ENCODE measurements at places on chromosomes 1 and 21.

- DNase-seq, result no peak
Measured at GRCh38 chr21:37568415-37568814, 201.8 kb downstream of the DYRK1A start.

DNA sequence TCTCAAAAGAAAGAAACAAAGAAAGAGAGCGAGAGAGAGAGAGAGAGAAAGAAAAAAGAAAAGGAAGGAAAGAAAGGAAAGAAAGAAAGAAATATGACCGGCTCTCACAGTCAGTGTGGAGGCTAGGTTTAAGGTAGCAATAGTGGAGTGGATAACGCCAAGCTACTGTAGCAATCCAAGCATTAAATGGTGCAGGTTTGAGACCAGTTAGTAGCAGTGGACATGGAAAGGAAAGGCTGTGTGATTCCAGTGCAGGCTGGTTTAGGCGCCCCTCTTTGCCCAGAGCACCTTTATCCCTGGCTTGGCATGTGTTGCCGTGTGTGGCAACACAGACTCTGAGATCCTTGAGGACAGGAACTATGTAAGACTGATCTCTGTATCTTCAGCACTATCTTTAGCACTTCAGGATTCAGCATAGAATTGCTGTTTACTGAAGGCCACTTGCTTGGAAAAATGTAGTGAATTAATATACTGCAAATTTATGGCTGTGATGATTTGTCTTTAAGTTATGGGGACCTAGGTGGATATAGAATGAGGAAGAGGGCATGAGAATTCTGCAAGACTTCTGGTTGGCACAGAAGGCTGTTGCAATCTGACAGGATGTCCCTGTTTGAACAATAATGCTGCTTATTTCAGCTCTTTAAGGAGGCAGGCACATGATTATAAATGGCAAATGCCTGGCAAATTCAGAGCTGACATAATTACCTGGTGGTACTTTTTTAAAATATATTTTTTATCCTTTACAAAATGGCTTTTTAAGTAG, 10.8 kb upstream of the OSBPL9 start:
- no peak for DNase-seq

DNA sequence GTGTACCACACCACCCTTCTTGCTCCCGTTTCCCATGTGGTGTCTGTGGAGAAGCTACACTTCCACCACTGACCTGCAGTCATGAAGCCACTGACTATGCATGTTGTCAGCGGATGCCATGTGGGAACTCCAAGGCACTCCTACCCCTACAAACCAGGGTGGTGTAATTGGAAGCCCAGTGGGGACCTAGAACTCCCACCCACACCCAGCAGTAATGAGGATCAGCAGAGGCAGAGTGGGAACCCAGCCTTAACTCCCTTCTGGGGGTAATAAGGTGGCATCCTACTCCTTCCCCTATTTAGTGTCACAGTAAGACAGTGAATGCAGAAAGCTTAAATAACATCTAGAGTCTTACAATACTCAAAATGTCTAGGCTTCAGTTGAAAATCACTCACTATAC, 78.4 kb downstream of the SPATA46 start:
- no peak for DNase-seq

DNA sequence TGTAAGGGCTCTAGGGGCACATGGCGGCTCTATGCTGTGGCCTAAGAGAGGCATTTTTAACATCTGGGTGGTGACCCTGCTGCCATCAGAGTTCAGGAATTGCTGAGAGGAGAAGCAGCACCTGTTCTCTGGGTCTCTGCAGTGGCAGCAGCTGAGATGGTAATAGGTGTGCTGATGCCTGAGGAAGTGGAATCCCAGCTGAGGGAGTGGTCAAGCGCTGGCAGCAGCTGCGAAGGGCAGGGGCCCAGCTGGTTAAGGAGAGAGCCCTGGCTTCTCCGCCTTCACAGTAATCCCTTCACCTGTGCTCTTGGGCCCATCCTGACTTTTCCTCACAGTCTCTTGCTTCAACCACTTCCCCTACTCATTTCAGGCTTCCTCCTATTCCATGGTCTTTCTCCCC, 39.8 kb downstream of the GJA5 start:
- no peak for DNase-seq

DNA sequence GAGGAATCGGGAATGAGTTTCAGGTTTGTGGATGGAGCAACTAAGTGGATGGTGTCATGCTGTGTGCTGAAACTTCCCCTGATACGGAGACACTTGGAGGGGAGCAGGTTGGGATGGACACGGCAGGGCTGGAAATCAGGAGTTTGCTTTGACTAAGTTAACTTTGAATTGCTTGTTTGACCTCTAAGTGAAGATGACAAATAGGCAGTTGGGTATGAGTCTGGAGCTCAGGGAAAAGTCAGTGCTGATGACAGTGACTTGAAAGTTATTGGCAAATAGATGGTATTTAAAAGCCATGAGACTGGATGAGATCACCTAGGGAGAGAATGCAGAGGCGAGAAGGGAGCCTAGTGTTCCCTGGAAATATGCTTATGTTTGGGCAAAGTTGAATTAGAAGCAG, 12.8 kb upstream of the ZSCAN20 start:
- no peak for DNase-seq

- no peak for DNase-seq
Measured at GRCh38 chr1:108050911-108051629, 86.1 kb upstream of the VAV3 start.

DNA sequence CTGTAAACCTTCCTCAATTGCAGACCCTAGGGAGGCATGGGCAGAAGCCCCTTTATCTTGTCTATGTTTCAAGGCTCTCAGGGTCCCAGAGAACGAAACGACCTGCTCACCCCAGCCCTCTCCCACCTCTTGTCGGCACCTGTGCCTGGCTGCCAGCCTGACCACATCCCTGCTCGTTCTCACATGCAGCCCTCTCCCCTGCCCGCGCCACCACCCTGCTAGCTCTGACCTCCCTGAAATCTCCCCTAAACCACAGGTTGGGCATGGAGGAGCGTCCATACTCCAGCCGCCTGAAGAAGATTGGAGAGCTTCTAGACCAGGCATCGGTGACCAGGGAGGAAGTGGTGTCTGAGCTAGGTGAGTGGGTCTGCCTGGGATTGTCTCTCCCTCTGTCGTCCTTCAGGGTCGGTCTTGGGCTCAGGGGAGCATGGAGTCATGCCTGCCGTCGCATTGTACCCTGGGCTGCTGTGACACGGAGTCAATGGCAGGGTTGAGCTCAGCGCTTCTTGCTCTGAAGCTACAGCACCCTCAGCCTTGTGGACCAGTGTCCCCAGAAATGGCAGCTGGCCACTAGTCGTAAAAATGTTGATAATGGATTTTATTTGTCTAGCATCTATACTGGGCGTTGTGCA, 3.6 kb downstream of the ADPRS start:
- DNase-seq, result no peak

GRCh38 chr21:25709684-25710265, 24.9 kb downstream of the ATP5PF start:
- DNase-seq, result no peak

GRCh38 chr1:56397409-56397808, 182.0 kb downstream of the PLPP3 start:
- DNase-seq, result no peak

DNA sequence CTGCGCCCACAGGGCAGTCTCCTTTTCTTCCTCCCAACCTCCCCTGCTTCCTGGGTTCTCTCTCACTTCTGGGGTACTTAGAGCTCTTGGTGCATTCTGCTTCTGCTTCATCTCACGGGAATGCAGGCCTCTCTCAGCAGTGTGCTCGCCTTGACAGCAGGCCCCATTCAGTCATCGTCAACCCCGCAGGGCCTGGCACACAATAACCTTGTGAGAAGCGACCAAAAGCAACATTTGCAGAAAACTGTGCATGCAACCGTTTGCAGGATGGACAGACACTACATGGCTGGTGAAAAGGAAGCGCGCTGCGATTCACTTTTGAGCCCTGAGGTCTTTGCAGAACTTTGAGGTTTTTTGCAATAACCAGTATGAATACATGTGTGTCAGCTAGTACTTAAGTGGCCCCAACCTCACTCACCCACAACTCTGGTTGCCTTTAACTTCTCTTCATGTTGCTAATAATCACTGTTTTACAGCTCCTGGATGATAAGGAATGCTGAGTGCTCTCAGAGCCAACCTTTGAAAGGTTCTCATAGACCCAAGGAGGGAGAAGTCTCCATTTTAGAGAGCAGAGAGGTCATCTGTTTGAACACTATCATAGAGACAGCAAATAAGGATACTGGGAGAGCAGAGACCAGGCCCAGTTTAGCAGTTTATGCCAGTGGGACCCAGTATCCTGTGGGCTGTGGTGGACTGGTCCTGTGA, 2.5 kb upstream of the CD160 start:
- DNase-seq, result no peak

DNA sequence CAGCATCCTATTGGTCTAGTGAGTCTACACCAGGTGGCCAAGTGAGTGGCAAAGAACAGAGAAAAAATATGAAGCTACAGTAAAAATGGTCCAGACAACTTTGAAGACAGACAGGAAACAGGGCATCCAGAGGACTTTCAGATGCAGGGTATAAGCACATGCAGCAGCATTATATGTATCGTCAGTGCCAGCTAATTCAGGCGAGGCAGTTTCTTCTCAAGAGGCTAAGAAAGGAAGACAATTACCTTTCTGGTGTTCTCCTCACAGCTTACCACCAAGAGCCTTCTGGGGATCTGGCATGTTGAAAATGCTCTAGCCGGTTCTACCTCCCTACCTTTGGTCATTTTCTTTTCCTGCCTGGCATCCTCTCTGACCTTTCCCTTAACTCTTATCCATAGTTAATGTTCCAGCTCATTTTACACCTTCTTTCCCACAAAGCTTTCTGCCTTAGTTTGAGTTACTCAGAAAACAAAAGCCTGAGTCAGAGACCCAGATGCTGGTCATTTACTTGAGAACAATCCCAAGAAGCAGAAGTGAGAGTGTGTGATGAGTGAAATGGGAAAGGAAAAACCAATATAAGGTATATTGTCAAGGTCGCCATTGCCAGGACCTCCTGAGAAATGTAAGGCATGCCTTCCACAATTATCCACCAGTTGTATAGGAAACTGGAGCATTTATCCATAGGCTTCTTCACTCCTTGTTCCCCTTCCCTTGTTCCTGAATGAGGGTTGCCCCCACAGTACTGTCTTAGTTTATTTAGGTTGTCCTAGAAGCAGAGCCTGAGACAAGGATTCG, 444.1 kb downstream of the PLPP3 start:
- no peak for DNase-seq

DNA sequence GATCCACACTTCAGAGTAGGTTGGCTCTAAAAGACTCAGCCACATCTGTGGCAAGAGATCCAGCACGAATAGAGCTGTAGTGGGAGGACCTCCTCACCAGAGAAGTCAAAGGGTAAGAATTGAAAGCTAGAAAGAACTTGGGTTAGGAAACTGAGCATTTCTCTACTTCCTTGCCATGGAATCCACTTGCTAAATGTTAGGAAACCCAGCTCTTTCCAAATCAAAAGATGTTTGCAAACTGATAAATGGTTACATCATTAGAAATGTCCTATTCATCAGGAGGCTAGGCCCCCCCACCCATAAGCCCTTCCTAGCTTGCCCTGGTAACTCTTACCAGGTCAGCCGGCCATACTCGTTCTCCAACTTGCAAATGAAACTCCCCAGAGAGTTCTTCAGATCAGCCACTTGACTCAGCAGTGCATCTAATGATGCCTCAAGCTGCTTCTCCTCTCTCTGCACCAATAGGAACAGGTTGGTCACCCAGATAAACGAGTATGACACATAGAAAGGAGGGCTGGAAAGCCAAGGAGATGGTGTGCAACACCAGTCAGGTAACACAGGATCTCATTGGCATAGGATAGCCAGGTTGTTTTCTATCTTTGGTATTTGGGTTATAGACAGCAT, 1.5 kb downstream of the MED8 start:
- DNase-seq, result no peak

DNA sequence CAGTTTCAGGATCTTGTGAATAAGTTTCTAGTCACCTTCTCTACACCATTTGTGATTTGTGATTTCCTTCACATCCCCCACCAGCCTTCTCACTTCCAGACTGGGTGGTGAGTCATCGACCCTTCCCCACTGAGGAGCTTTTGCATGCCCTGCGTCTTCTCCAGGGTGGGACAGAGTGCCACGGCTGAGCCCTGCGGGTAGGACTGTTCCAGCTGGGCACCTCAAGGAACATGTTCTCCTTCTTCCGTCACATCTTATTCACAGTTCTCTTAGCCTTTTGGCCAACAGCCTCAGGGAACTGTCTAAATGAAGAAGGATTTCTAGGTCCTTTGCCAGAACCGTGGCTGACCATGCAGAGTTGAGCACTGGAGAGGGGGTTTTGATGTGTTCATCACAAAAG, 116.5 kb downstream of the TMEM53 start:
- no peak for DNase-seq
